Activated CD8-positive, alpha-beta memory T cell treated with anti-CD3 and anti-CD28 coated beads for 1 hour (primary cell): ENCODE measurements at places on chromosomes 4 and X.

- DNase-seq = no peak
Measured at GRCh38 chr4:22625311-22625710, 67.4 kb upstream of the GBA3 start.

DNA sequence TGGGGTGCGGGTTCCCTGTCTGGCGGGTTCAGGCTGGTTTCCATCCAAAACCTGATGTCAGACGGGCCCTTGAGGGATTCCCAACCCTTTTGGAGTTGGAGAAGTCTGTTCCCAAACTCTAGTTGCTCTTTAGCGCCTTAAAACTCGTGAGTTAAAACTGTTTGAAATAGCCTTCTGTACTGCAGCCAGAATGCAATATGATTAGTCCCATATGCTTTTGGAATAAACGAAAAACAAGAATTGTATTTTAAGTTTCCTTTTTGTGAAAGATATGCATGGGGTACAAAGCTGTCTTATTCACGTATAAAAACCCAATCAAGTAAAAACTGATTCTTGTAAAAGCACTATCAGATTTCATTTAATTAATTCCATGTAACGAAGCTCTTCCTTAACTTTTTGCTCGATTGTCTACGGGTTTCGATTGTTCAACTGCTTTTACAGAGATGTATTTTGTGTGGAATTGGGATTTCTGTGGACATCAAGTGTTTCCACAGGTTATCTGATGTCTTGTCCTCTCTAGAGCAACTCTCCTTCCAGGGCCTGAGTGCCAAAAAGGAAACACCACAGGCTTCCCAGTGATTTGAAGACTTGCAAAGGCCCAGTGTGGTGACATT is 49.5 kb downstream of the CLDN34 start:
- DNase-seq = no peak

DNA sequence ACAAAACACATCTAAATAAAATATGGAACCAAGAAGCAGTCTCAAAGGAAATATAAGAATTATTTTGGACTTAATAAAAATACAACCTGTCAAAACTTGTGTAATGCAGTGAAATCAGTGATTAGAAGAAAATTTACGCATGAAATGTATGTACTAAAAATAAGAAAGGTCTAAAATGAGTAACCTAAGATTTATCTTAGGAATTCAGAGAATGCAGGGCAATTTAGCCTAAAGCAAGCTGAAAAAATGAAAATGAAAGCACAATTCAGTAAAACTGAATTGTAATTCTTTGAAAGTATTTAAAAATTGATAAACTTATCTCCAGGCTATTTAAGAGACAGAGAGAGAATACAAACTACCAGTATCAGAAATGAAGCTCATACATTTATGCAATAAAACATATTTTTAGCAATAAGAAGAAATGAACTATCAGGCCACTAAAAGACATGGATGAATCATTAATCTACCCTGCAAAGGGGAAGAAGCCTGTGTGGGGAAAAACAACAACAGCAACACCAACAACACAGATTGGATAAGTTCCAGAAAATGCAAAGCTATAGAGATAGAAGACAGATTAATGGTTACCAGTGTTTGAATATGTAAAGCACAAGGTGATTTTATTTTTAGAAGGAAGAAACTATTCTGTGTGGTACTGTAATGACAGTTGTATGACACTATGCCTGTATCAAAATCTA is 442.0 kb upstream of the ADGRL3 start:
- no peak for DNase-seq

DNA sequence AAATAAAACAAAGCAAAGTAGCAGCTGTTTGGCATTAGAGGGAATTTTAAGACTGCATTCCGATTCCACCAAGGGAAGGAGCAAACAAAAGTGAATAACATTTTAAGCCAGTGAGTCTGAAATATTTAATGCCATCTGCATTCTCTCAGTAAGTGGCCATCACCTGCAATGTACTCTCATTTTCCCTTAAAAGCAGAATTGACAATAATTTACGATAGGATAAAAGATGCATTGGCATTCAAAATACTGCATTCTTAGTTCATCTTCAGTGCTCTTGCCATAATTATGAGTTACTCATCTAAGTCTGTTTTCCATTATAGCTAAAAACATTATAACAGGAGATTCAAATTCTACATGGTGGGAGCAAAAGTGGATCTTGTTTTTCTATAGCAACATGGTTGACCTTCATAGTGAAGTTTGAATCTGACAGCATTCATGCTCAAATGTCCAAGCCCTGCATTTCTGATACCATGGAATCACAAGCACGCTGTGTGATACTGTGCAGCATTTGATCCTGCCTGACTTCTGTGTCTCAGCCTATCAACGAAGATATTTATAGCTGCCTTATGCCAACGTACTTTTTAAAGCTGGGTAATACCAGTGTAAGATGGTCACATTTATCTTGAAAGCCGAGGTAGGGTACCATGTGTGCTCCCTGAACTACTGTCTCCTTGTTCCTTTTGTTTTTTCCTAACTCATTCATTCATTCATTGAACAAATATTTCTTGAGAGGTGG is 355.3 kb upstream of the IGFBP7 start:
- DNase-seq = no peak

- DNase-seq = no peak
Measured at GRCh38 chrX:40167850-40168479, 70.2 kb upstream of the BCOR start.

DNA sequence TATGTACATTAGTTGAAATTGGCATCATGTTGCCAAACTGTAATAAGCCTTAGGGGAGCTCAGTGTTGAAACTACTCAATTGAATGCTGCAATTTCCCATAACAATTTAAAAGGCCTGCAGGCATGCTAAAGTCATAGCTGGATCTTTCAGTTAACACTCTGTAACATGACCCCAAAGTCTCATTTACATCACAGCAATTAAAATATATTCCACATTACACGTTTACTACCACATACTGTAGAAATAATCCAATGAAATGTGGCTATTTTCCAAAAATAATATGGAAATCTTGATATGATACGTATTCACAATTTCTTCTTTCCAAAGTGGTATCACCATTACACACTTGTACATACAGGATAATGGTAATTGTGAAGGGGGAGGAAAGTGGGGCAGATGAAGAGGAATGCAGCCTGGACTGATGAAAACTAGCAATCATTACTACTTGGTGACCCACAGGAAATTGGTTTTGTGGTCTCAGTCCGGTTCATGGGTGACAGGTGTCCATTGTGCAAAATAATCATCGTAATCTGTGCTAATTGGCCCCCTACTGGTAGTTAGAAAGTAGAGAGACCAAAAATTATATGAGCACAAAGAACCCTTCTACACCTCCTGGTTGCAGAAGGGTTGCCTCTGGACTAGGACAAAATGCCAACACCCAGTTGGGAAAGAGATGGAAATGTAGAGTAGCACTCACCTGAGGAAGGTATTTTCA is 63.7 kb downstream of the TENM3 start:
- no peak for DNase-seq

GRCh38 chrX:45709381-45709780 is 508.7 kb upstream of the DIPK2B start:
- DNase-seq = no peak

- DNase-seq = no peak
Measured at GRCh38 chr4:55979562-55979961, 30.8 kb downstream of the CEP135 start.

- no peak for DNase-seq
Measured at GRCh38 chr4:86890790-86891189, 1.4 kb downstream of the C4orf36 start.

DNA sequence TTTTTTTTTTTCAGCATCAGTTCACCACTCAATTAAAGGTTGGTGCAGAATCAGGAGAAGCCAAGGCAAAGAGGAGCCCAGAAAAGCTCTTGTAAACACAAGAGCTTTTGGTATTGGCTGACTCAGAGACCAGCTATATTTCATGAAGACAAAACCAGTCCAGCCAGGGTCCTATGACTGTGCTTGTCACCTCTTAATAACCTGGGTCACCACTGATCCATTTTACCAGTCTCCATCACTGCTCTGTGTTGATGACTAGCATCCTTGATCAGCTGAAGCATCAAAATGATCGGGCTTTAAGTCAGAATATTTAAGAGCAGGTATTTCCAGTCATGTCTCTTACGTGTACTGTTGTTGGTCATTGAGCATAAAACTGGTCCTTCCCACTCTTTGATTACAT is 237.9 kb downstream of the PACRGL start:
- DNase-seq = no peak

DNA sequence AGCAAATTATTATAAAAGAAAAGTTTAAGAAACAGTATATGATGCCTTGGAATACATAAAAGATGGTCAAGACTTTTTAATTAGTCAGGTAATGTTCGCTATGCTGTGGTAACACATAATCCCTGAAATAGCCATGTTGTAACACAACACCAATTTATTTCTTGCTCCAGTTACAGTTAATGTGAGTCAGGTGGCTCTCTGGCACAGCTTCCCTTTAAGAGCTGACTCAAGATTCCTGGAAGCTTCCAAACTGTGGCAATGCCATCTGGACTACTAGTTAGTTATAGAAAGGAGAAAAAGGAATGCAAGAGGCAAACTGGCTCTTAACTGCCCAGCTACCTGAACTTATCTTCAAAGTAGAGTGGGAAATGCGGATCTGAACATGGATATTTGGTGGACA is 210.5 kb downstream of the CHM start:
- no peak for DNase-seq
